MCF 10A (cell line): ENCODE measurements at places on chromosomes 4 and X. TPM values are rescaled to one million over a fixed set of nuclear protein-coding genes. Genes with fewer than 3 reads are reported as not detected.

MAGEA2 gene
- total RNA-seq, result not detected in 2 replicates

TRIM60 gene
- total RNA-seq, result not detected in 2 replicates

- no peaks in the 10 kb centered on the region for H3K27me3 ChIP-seq
- H3K4me1 ChIP-seq, result no peaks in the 10 kb centered on the region
- no peak overlapping the region for H3K27ac ChIP-seq
- no peak overlapping the region for H3K4me3 ChIP-seq
These were observed 81.0 kb downstream of the MGST2 start for GRCh38 chr4:139746431-139747171.

- peak; percentile 37 for DNase-seq
- H3K27me3 ChIP-seq, result no peaks in the 10 kb centered on the region
- no peak overlapping the region for H3K4me3 ChIP-seq
- H3K4me1 ChIP-seq, result no peaks in the 10 kb centered on the region
- H3K27ac ChIP-seq, result no peak overlapping the region
These were observed 33.0 kb downstream of the GRIA3 start for GRCh38 chrX:123217077-123217476.
